PC-3 (cell line): ENCODE measurements at places on chromosomes 2 and 18. TPM values are rescaled to one million over a fixed set of nuclear protein-coding genes. Genes with fewer than 3 reads are reported as not detected.

The RIT2 gene
- total RNA-seq = not detected in 2 replicates

The C2orf80 gene
- not detected in 2 replicates for total RNA-seq

- H3K27me3 ChIP-seq = no peaks in the 10 kb centered on the region
- H3K4me3 ChIP-seq = no peak overlapping the region
These were observed 118.4 kb downstream of the SH3BP4 start for GRCh38 chr2:235070063-235070706.

The TFPI gene
- 15.0 and 16.0 TPM in 2 replicates for total RNA-seq

DNA sequence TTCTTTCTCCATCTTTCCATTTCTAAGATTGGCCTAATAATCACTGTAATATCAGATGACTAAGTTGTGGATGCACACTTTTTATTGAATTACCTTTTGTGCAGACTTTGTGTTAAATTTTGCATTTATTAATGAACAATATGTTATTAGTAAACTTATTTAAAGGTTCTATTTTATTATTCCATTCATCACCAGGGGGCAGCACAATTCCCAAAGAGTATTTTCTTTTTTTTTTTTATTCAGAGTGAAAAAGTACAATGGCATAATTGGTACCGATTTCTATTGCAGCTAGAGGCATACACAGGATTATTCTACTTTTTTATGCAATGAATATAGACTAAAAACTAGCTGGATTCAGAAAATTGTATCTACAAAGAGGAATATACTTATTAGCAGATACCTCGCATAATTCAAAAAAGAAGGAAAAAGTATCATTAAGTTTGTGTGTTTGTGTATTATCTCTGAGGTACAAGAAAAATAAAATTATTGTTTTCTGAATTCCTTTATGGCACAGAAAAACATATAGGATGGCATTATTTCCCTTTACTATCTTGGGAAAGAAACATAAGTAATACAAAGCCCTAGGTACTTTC lies 390.6 kb downstream of the ERBB4 start:
- DNase-seq = peak; percentile 49
- no peaks in the 10 kb centered on the region for H3K27me3 ChIP-seq
- H3K4me3 ChIP-seq = no peak overlapping the region
- no peak overlapping the region for H3K27ac ChIP-seq
- H3K4me1 ChIP-seq = no peaks in the 10 kb centered on the region
- H3K36me3 ChIP-seq = no peaks in the 10 kb centered on the region

DNA sequence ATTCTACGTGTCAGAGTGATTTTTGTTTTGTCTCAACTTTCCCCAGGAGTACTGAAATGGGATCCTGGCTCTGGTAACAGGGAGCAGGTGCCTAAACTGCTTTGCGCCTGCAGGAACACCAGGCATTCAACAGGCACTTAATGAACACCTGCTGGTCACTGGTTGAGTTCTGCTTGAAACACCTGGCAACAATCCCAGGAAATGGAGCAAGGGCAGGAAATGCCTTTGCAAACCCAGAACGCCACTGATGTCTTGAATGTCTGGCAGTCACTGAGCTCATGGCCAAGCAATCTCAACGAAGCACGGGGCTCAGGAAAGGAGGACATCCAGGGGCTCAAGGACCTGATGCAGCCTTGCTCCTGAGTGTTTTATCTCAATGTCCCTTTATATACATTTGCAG lies 360.0 kb upstream of the RAB6C start:
- no peaks in the 10 kb centered on the region for H3K4me1 ChIP-seq
- H3K4me3 ChIP-seq = no peak overlapping the region
- peaks cover 3% of the 10 kb centered on the region; the same call in 1 of the 2 replicates for H3K27me3 ChIP-seq
- no peak for DNase-seq
- no peaks in the 10 kb centered on the region for H3K36me3 ChIP-seq

The PHOSPHO2 gene
- 5.0 and 5.9 TPM in 2 replicates for total RNA-seq

The SDC1 gene
- total RNA-seq = 358 and 362 TPM in 2 replicates

- no peak overlapping the region for H3K4me3 ChIP-seq
- H3K36me3 ChIP-seq = no peaks in the 10 kb centered on the region
- H3K27ac ChIP-seq = no peak overlapping the region
- DNase-seq = no peak
- no peaks in the 10 kb centered on the region for H3K4me1 ChIP-seq
- H3K27me3 ChIP-seq = peaks cover 53% of the 10 kb centered on the region
These were observed 61.3 kb downstream of the NEB start for GRCh38 chr2:151673016-151673415.

The ZSWIM2 gene
- total RNA-seq = not detected in 2 replicates

- no peak overlapping the region for H3K4me3 ChIP-seq
- H3K4me1 ChIP-seq = peaks cover 13% of the 10 kb centered on the region
- no peaks in the 10 kb centered on the region for H3K36me3 ChIP-seq
- no peaks in the 10 kb centered on the region for H3K27me3 ChIP-seq
- H3K27ac ChIP-seq = peak overlapping the region; percentile 27
These were observed 98.6 kb downstream of the KCNS3 start for GRCh38 chr2:17976871-17977746.

DNA sequence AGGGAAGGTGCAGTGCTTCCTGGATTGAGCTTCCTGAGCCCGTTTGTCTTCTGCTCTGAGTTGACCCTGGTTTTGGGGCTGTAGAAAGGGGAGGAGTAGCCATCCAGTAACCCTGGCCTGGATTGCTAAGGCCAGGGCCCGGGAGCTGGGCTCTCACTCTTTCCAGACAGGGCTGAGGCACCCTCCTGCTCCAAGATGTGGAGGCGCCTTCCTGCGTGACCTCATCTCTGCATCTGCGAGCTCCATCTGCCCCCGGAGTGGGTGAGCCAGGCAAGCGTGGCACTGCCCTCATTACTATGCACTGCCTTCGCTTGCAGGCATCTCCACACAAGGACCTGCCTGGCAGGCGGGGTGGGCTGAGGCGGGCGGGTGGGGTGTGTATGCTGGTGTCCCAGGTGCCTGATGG lies 58.0 kb downstream of the RAB31 start:
- H3K36me3 ChIP-seq = no peaks in the 10 kb centered on the region
- no peak for DNase-seq
- H3K4me1 ChIP-seq = 0 out of 2 replicates have a peak, but pooled peaks cover 1% of the 10 kb centered on the region
- no peak overlapping the region for H3K27ac ChIP-seq
- no peak overlapping the region for H3K4me3 ChIP-seq

DNA sequence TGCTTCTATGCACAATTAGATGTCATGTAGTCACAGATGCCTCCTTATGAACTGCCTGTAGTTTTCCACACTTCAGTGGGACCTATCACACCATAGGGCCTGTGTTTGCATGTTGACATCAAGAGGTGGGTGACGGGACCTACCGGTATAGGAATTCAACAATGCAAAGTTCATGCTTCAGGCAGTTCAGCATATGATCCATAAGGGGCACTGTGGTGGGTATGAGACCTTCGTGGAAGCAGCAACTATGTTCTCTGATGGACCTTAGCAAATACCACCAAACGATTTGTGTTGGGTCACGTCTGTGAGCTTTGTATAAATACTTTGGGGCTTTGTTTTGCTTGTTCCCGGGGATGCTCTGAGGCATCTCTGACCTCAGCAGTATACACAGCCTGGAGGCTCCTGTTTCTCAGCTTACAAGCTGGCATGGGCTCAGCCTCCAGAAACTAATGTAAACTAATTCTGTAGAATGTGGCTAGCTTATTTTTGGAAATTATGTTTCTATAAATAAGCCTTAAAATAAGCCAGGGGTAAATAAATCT lies 111.6 kb downstream of the DTNA start:
- no peak overlapping the region for H3K27ac ChIP-seq
- DNase-seq = no peak
- no peaks in the 10 kb centered on the region for H3K27me3 ChIP-seq
- no peaks in the 10 kb centered on the region for H3K4me1 ChIP-seq
- H3K4me3 ChIP-seq = no peak overlapping the region

DNA sequence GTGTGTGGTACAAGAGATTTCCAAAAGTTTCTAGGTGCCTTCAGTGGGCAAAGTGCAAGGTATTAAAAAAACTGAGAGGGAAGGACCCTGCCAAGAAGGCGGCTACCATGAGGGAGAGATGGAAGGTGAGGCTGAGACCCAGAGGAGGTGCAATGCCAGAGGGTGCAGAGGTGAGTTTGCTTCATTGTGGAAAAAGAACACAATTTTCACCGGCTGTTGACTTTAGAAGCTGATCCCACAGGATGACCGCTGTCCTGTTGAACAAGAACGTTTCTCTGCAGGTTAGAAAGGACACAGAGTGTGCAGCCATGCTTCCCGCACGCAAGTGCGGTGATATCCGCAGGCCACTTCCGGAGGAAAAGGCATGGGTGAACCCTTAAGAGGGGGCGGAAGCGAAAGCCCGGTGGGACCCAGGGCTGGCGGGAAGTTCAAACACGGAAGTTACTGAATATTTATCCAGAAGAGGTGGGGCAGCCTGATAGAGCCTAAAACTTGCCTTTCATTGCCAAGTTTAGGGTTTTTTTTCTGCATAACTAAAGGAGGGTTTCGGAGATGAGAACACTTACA lies 16.6 kb downstream of the SP110 start:
- H3K4me1 ChIP-seq = no peaks in the 10 kb centered on the region
- no peak overlapping the region for H3K4me3 ChIP-seq

GRCh38 chr2:42249887-42250286 lies 80.7 kb downstream of the EML4 start:
- DNase-seq = no peak
- no peak overlapping the region for H3K27ac ChIP-seq
- no peak overlapping the region for H3K4me3 ChIP-seq
- H3K36me3 ChIP-seq = peaks cover 6% of the 10 kb centered on the region; the same call in 1 of the 2 replicates
- no peaks in the 10 kb centered on the region for H3K4me1 ChIP-seq

DNA sequence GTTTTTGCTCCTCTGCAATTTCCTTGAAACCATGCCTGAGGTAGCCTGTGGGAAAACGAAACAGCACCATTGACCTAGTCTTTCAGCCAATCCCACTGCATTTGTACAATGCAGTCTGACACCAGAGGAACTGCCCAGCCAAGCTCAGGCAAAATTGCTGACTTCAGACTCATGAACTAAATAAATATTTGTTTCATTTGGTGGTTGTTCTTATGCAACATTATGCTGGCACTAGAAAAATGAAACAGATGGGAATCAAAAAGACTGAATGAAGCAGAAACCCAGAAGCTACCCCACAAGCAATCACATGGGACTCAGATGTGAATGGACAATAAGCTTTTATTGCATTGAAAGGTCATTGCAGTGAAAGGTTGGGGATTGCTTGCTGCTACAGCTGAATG lies 1.7 kb downstream of the NAT8 start:
- no peak overlapping the region for H3K4me3 ChIP-seq
- DNase-seq = peak; percentile 45
- no peaks in the 10 kb centered on the region for H3K36me3 ChIP-seq
- H3K27me3 ChIP-seq = no peaks in the 10 kb centered on the region

GRCh38 chr18:7090771-7091170 lies 26.8 kb downstream of the LAMA1 start:
- H3K27ac ChIP-seq = no peak overlapping the region
- no peak for DNase-seq
- H3K27me3 ChIP-seq = peaks cover 90% of the 10 kb centered on the region

DNA sequence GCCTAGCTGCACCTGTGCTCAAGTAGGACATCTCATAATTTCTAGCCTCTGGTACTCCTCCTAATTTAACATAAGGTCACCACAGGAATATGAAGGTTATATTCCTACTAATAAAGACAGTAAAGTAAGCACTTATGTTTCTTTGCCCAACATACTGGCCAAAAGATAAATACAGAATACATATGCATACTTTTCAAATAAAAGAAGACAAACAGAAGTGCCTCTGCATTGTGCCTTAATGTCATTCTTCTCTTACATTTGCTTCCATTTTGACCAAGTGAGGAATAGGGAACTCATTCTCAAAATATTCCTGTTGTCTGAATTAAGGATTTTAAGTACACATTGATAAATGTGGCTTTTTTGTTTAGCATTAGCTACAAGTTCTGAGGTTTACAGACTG lies 5.6 kb downstream of the BCL11A start:
- DNase-seq = no peak
- no peak overlapping the region for H3K4me3 ChIP-seq
- no peaks in the 10 kb centered on the region for H3K27me3 ChIP-seq
- H3K27ac ChIP-seq = no peak overlapping the region
- H3K36me3 ChIP-seq = peaks cover 14% of the 10 kb centered on the region

GRCh38 chr2:71716697-71717624 lies 263.6 kb downstream of the DYSF start:
- H3K4me3 ChIP-seq = no peak overlapping the region
- H3K27ac ChIP-seq = 0 out of 2 replicates have a peak overlapping the region, but pooled peaks have one; percentile 12
- peaks cover 20% of the 10 kb centered on the region for H3K4me1 ChIP-seq
- peak; percentile 93 for DNase-seq
- H3K36me3 ChIP-seq = no peaks in the 10 kb centered on the region

The LINC00305 gene
- total RNA-seq = not detected in 2 replicates

The GAD1 gene
- total RNA-seq = 10.6 and 16.5 TPM in 2 replicates
